Activated CD4-positive, CD25-positive, alpha-beta regulatory T cell treated with anti-CD3 and anti-CD28 coated beads, Interleukin-2, amount 50 U/mL, for 72 hours (primary cell): ENCODE measurements at places on chromosomes 5 and 9.

GRCh38 chr5:88826646-88827585 is 56.1 kb downstream of the MEF2C start:
- no peak for DNase-seq

GRCh38 chr9:94031946-94032345 is 52.3 kb upstream of the PTPDC1 start:
- no peak for DNase-seq

DNA sequence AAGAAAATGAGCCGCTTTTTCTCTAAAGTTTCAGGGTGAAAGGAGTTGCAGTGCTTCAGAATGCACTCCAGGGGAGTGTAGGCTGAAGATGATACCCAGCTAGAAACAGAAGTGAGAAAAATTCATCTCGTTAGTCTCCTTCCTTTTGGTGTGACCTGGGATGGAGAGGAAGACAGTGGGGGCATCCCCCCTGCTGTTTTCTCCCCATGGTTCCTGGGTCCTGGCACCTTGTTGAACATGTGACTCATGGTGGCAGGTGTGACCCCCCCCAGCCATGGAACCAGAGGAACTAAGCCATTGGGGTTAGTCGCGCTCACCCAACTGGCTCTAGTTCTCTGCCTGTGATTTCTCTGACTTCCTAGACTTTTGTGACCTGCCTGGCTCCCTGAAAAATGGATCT is 424.6 kb downstream of the CSNK1G3 start:
- no peak for DNase-seq

DNA sequence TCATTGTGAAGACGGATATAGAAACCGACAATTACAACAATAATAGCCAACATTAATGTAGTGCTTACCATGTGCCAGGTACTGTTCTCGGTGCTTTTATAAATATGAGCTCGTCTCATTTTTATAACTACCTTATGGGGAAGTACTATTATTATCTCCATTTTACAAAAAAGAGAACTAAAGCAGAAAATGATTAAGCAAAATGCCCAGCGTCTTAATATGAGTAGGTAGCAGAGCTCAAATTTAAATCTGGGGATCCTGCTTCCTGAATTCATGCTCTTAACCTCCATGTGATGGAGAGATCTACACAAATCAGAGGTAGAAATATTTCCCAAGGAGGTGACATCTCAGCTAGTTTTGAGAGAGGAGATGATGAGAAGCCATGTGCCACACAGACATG is 256.9 kb downstream of the TRIM32 start:
- DNase-seq: no peak

GRCh38 chr9:91776409-91777291 is 173.4 kb downstream of the ROR2 start:
- DNase-seq: no peak

- no peak for DNase-seq
These were observed 94.3 kb downstream of the PRKACG start for GRCh38 chr9:68919661-68920060.

GRCh38 chr9:134545543-134546245 is 95.9 kb upstream of the COL5A1 start:
- DNase-seq: no peak

DNA sequence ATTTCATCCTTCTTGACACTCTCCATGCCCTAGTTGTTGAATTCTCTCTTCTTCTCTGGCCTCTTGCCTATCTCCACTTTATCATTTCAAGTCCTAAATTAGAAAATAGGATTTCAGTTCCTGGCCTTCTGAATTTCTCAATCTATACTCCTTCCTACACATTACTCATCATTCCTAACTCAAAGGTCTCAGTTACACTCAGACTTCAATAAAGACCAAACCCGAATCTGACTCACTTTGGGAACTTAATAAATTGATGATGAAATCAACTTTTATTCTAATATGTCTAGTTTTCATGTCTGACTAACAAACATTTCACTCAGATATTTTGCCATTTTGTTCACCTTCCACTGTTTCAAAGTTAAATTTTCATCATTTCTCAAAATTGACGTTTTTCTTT is 113.6 kb upstream of the TSLP start:
- no peak for DNase-seq

DNA sequence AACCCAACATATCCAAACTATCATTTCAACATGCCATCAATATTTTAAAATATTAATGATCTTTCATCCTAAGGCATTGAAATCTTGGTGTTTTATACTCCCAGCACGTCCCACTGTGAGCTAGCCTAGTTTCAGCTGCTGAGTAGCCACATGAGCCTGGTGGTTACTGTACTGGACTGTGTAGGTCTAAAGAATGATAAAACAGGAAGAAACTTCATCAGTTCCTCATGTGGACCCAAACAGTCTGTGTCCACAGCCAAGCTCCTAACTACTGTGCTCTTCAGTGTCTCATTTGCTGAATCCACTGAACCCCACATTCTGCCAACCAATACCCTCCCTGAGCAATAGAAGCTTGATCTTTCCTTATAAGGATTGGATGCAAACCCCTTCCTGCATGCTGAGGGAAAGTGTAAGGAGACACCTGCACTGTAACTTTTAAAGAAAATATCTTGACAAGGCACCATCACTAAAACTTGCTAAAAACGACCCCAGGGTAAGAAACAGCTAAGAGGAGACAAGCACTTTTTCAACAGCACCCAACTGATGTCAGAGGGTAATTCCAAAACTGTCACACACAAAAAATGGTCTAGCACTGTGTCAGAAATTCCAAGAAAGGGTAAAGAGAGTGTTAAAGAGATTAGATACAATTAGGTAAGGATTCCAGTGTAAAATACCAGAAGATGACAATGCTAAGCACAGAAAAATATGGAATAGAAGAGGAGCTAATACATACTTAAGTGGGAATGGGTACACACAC is 126.9 kb downstream of the SPOCK1 start:
- DNase-seq: no peak

DNA sequence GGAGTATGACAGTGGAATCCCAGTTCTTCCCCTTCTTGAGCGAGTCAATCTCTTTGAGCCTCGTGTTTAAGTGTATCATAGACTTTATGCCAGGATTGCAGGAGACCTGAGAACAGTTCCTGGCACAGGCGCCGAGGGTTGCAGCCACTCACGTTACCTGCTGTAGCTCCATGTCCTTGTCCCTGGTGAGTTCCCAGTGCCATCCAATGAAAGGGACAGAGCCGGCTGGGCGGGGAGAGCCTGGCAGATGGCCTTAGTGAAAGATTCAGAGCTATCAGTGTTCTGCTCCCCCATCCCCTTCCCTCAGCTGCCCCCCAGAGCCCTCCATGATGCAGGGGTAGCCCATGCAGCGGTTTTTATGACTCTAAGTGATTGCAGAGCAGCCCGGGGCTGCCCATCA is 554.0 kb downstream of the BNC2 start:
- DNase-seq: no peak

DNA sequence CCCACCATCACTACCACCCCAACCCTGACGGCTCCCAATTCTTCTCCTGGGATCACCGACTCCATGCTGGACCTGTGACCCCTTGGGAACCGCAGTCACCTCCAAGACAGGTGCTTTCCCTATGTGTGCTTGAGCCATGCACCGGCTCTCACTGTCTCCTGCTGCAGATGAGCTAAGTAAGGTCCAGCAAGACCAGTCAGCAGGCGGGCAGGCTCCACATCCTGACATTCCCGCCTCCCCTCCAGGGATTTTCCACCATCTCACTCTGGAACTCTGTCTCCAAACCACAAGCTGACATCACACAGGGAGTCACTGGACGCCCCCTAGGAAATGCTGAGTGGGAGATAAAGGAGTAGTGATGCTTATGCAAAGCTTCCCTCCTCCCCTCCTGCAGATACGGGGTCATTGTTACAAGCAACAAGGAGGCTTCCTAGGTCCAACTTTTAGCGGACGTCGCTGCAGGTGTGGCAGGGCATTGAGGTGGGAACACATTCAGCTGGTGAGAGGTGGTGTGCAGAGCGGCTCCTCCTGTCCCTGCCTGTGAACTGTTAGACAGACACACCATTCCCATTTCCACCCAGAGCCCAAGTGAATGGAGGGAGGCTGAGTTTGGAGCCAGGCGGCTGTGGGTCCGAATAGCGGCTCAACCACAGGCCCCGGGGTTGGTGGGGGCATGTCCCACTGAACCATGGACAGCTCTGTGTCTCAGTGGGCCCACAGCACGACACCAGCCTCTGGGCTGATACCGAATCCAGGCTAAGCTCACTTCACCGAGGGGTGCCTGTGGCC is 129.2 kb upstream of the PHYKPL start:
- DNase-seq: no peak

DNA sequence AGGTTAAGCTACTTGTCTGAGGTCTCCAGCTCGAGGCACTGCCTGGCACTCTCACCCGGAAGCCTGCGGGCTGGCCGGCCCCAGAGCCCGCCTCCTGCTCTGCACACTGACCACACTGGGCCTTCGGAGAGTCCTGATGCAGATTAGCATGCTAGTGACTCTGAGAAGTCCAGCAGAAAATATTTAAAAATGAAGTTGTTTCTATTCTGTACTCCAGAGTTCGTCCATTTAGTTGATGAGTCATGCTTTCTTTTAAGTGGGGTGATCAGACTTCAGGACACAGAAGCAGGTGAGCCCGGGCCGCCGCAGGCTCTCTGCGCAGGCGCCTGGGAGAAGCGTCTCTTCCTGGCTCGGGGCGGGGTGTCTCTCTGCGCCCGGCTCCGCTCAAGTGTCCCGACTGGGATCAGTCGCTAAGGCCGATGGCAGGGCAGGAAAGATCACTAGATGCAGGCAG is 32.5 kb downstream of the FAM240B start:
- peak; percentile 41 for DNase-seq

- DNase-seq: no peak
These were observed 5.2 kb downstream of the UCK1 start for GRCh38 chr9:131525643-131526565.

DNA sequence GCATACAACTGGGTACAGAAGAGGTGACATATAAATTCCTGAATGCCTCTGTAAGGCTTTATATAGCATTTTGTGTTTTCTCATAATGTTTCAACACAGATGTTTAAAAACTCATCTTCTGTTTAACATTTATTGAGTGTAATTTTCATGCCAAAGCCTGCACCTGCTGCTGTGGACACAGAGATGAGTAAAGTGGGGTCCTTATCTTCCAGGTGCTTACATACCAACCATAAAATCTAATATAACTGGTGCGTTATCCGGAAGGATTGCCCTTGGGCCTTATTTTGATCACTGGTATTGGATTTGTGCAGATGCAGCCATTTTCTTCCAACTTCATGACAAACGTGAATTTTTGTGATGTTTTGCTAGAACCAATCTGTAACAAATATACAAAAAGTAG is 222.3 kb downstream of the DMRT2 start:
- DNase-seq: no peak

- DNase-seq: no peak
These were observed 20.4 kb upstream of the SPTLC1 start for GRCh38 chr9:92135576-92135975.

- no peak for DNase-seq
These were observed 359.0 kb downstream of the SLIT3 start for GRCh38 chr5:168941901-168942300.

- DNase-seq: no peak
These were observed 24.0 kb downstream of the TMOD1 start for GRCh38 chr9:97525451-97525850.

- DNase-seq: no peak
These were observed 567.0 kb downstream of the CETN3 start for GRCh38 chr5:89842531-89842930.

DNA sequence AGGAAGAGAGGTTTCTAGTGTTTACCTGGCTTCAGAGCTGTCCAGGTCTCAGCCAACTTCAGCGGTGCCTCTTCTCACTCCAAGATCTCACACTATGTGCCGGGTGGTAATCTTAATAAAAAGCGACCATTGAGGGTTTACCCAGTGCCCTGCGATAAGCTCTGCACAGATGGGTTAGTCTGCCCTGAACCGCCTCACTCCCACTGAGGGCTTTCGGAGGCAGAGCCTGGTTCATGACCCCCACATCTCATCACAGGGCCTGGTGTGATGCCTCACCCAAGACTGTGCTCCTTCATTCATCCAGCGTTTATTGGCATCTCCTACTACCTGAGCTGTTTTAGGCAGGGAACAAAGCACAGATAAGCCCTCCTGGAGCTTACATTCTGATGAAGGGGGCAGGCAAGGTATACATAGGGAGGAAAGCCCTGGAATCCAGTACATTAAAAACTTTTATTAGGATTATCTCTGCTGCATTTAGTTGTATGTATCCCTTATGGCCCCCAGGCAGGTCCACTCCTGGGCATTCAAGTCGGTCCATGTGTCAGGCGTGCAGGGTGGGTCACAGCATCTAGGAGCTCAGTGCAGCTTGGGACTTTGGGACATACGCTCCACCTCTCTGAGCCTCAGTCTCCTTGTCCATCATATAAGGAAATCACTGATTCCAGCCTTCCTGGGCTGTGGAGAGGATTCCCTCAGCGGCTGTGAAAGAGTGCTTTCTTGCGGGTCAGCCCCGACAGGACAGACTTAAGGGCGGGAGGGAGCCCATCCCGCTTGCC is 613 bp upstream of the COL15A1 start:
- no peak for DNase-seq

DNA sequence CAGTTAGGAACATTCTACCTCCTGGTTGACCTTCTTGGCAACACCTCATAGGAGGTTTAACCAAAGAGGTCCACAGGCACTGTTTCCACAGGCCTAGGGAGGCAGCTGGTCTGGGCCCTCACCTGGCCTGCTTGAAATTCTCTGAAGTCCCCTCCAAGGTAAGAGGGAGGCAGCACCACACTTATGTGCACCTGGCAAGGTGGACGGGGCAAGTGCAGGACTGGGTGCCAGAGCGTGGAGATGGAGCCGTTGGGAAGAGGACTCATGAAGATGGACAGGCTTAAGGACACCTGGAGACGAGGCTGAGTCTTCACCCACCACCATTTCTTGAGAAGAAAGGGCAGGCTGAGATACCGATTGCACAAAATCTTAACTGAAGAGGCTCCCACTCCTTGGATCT is 6.6 kb upstream of the BARHL1 start:
- DNase-seq: no peak

- no peak for DNase-seq
These were observed 178.4 kb downstream of the TTLL11 start for GRCh38 chr9:121914604-121915303.

DNA sequence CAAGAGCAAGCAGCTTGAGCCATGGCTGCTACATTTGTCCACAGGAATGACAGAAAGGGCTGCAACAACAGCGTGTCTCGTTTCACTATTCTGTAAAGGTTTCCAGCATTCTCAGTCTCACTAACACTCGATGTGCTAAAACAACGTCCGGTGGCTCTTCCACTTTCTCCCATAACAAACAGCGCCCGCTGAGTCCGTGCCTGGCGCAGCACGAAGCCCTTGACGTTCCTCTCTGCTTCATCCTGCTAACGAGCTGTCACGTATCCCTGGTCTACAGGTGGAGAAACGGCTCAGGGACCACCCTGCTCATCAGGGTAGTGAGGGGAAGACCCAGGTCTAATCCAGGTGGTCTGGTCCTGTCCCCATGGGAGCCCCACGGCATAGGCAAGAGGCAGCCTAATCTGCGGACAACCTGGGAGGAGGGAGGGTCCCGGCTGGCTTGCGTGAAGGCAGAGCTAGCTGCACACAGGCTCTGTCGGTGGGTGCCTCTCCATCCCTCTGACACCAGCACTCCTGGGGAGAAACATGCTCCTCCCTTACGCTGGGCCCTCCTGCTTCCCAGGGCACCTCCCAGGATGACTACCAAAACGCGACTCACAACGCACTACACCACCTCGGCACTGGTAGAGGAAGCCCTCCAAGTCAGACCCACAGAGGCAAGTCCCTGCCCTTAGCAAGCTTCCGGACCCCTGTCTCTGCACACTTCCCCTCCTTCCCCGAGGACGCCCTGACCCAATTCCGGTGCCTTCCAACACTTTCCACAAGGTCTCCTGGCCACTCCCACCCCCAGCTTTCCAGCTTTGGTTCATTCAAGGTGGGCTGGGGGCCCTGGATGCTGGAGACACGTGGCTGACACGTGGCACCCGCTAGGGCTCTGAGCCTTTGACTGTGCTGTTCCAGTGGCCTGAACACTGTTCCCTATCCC is 43.3 kb downstream of the VAV2 start:
- DNase-seq: no peak

GRCh38 chr9:79917421-79917820 is 345.7 kb downstream of the TLE4 start:
- no peak for DNase-seq
